Activated CD4-positive, alpha-beta T cell treated with anti-CD3 and anti-CD28 coated beads for 1 hour (primary cell): ENCODE measurements at places on chromosomes 1 and 21.

DNA sequence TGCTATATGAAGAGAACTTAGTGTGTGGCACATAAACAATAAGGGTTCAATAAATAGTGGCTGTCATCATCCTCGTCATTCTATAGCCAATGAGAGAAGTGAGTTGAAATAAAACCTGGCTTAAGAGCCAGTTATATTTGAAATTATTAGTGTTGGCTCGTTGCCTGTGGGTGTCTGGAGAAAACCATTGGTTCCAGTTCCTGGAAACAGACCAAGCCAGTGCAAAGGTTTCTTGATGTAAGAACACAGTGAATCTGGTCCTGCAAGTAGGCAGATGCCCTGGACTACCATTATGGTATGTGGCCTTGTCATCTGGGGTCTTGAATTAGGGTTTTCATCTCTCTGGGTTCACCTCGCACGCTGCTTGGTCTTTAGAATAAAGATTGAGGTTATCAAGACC, 43.3 kb downstream of the URB2 start:
- DNase-seq, result no peak

GRCh38 chr1:85240643-85241042, 18.8 kb downstream of the C1orf52 start:
- DNase-seq, result no peak

DNA sequence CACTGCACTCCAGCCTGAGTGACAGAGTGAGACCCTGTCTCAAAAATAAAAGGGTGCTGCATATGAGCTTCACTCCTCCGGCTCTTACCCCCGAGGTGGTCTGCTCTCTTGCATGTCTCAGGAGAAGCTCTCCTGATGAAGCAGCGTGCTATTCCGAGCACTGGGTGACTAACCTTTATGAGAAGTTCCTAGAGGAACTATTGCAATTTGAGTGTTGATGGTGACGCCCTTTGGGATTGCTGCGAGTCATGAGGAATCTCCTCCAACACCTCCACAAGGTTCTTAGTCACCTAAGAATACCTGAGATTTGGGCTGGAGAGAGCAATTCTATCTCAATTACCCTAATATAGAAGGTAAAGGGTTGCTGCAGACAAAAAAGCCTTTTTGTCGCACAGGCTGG, 40.8 kb upstream of the TINAGL1 start:
- no peak for DNase-seq

DNA sequence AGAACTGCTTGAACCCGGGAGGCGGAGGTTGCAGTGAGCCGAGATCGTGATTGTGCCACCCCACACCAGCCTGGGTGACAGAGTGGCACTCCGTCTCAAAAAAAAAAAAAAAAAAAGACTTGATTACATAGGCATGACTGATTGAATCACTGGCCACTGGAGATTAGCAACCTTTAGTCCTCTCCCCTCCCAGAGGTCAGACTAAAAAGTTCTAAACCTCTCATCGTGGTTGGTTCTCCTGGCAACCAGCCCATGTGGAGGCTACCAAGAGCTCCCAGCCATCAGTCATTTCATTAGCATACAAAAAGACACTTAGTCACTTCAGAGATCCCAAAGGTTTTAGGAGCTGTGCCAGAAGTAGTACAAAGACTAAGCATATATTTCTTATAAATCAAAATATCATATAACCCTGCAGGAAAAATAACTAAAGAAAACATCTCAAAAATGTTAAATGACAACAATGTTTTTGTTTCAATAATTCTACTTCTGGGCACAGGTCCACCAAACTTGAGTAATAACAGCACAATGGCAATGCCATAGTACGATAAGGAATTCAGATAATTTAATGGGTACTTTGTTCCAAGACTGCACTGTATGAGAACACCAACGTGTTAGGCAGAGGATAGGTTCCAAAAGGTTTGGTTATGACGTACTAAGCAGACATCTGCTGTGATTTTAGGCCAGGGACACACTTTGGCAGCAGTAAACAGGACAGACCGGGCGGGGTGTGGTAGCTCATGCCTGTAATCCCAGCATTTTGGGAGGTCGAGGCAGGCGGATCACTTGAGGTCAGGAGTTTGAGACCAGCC, 18.1 kb downstream of the USP48 start:
- no peak for DNase-seq

GRCh38 chr1:36408479-36408878, 10.8 kb upstream of the LSM10 start:
- DNase-seq, result no peak

- no peak for DNase-seq
These were observed 79.2 kb upstream of the RALGPS2 start for GRCh38 chr1:178645808-178646200.

GRCh38 chr1:192709544-192709943, 73.6 kb downstream of the RGS13 start:
- DNase-seq, result no peak

GRCh38 chr21:36698981-36699545, at the start of gene SIM2:
Gene SIM2, plus strand, starts transcription at chr21:36699115. Its CDS starts 632 bp downstream, at chr21:36699747.
- no peak for DNase-seq

- DNase-seq, result no peak
These were observed at the start of gene SLC6A9 for GRCh38 chr1:44031252-44032169. Gene SLC6A9, minus strand, starts transcription at chr1:44031462. Its CDS starts 7,185 bp downstream, at chr1:44024277.

- no peak for DNase-seq
These were observed 28.1 kb downstream of the SFPQ start for GRCh38 chr1:35164893-35165292.

DNA sequence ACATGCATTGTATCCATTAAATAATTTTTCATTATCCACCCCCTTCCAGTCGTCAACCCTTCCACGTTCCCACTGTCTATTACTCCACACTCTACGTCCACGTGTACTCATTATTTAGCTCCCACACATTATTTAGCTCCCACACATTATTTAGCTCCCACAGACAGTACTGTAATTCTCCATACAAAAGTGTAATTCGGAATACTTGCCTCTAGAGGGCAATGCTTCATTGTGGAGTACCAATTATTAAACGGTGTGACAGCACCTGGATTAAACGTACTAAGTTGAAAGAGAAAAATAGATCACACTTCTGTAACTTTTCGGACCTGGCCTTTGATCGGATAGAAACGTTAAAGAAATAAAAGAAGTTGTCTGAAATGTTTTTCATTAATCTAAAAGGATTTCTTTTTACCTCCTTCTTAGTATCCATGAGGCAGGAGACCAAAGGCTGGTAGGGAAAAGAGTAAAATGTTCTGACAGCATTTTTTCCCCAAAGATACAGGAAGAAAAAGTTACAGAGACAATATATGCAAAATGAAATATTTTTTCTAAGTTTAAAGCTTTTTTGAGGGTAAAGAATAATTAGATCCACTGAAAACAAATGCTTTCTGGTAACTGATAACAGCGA, 99.2 kb downstream of the LHX8 start:
- DNase-seq, result no peak

DNA sequence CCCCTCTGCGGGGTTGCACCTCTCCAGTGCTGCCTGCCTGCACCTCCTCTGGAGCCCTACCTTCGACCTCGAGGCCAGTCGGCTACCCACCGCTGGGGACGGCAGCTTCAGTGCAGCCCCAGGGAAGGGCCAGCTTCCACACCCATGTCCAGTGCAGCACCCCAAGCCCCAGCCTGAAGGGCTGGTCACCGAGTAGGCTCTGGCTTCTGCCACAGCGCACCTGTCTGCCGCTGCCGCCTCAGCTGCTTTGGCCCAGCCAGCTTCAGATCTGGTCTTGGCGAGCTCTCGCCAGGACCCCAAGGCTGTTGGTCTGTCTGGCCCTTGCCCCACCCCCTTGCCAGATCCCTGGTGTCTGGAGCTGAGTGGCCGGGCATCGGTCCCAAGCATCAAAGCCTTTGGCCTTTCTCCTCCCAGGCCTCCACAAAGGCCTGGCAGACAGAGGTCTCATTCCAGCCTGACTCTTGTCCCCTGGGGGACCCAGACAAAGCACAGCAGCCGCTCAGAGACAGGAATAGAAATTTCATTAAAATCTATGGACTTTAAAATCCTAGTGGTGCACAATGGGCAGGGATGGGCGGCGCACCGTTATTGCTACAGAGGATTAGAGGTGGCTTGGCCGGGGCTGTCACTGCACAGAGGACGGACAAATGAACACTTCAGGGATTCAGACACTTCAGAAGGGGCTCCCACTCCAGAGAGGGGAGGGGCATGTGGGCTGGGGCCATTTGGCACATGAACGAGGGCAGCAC, 4.8 kb downstream of the CCDC24 start:
- DNase-seq, result no peak

GRCh38 chr21:33700491-33700890, 58.2 kb downstream of the ITSN1 start:
- no peak for DNase-seq

DNA sequence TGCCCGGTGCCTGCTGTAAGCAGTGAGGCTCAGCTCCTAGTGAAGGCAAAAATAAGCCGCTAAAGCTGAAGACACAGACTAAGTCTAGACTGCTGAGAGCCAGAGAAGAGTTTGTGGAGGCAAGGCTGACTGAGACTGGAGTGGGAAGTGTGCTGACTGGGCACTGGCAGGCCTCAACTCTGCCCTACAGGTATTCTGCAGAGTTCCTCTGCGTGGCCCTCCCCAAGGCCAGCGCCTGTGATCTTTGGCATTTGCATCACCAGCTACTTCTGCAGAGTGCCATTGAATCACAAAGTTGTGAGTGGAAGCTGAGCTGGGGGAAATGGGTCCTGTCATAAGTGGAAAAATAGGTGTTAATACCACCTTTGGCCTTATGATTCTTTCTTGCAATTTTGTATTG, 905.7 kb downstream of the PLA2G4A start:
- no peak for DNase-seq

DNA sequence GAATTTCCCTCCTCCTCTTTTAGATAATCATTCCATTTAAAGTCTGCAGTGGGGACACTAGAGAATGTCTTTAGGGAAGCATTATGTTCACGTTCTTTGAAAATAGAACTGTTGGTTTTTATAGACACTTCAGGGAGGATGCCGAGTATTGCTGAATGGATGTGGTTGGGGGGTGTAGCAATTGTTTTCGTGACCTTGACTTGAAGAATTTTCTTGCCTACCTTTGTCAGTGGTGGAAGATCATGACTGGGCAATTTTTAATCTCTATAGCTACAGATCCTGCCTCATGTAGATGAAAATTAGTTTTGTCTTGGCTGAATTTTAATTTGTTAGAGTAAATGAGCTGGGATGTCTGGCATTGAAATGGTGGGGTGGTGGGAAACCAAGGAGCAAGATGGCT, 3.8 kb downstream of the SMG7 start:
- DNase-seq, result no peak

DNA sequence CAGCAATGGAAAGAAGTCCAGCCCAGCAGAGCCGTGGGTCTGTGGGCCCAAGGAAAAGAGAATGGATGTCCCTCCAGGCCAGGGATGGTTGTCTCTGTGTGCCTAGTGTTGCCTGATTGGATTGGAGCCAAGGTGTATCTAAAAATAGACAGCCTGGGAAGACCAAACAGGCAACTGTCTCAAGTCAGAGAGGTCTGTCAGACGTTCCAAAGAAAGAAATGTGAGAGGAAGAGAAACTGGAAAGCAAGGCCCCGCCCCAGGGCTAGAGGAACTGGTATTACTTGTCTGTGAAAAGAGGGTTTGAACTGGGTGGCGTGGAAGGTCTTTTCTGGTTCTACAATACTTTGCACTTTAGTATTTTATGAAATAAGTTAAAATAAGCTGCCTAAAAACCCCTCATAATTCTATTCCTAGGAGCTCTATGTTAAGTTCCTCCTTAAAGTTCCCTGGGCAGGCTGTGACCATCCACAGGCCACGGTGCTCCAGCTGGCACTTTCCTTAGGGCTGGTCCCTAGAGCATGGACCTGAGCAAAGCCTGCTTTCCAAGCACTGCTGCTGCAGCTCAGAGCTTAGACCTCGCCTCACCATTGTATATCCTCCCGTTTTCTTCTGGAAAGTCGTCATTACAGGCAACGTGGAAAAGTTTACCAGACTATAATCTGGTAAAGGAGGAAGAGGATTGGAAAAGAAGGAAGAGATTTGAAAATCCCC, 151.6 kb downstream of the DISC1 start:
- DNase-seq, result no peak

- DNase-seq, result no peak
These were observed 397.6 kb downstream of the PLA2G4A start for GRCh38 chr1:187226396-187226795.
